CD4-positive, alpha-beta T cell (primary cell): ENCODE measurements at places on chromosomes 11 and 22.

- DNase-seq: no peak
These were observed 85.0 kb upstream of the CLPB start for GRCh38 chr11:72519220-72519881.

GRCh38 chr22:49724030-49724892 lies 103.4 kb downstream of the BRD1 start:
- peak; percentile 54 for DNase-seq

GRCh38 chr22:45638834-45639746 lies 32.5 kb upstream of the ATXN10 start:
- no peak for DNase-seq

- no peak for DNase-seq
These were observed 46.8 kb upstream of the LRRC32 start for GRCh38 chr11:76717369-76717768.

DNA sequence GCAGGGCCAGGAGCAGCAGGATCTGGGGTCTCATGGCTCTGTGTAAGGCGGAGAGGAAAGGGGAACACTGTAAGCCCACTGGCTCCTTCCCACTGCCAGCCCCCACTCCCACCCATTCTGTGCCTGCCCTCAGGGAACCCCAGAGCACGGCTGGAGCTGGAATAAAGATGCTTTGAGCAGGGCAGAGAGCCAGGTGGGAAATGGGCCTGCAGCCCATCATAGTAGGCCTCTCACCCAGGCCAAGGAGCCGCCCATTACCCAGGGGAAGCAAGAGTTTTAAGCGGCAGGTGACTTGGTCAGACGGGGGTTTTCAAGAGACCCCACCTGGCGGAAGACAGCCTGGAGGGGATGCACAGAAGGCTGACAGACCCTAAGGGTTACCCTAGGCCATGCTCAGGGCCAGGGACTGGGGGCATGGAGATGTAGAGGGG lies 4.6 kb downstream of the LRRC32 start:
- no peak for DNase-seq

DNA sequence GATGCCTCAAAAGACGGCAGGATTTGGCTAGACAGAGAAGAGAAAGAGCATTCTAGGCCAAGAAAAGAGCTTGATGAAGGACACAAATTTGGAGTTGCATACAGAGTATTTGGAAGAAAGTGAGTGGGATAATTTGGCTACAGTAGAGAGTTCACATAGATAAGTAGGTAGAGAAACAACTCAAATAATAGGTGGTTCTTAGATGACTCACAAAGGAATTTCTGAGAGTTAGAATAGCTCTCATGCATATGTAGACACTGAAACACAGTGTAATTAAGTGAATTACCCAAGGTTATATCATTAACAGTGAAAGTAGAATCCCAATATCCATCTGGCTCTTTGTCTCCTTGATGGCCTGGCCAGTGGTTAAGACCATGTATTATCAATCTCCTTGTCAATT lies 228.6 kb upstream of the DDI1 start:
- DNase-seq: no peak

- no peak for DNase-seq
These were observed 118.8 kb downstream of the RRAS2 start for GRCh38 chr11:14240221-14240620.

- no peak for DNase-seq
These were observed 1.3 kb upstream of the INSC start for GRCh38 chr11:15113381-15113780.

DNA sequence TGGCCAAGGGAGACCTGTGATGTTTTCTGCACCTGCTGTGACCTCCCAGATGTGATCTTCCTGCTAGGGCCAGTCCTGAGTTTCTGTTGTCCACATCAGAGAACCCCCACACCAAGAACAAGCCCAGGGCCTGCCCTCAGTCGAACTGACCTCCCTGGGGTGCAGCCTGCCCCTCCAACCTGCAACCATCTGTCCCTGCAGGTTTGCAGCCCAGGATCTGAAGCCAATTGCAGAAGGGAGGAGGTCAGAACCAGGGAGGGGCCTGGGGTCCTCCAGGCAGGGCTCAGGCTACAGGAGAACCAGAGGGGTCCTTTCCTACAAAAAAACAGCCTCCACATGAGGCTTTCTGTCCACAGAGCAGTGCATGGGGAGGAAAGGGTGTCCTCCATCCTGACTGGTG lies 807 bp downstream of the TRIM3 start:
- no peak for DNase-seq

DNA sequence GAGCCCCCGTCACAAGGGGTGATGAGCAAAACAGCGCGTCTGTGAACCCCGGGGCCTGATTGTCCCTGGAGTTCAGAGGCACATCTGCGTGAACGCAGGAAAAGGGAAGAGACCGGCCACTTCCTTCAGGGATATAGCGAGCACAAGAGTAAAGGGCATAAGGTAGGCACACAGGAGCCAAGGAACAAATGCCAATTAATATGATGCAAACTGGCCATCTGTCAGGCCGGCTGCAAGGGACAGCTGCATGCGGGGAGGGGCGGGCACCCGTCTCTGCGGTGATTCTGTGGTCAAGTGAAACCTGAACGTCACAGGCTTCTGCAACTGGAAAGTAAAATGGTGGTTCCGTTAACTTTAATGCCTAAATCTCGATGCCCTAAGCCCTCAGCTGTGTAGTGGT lies 64.7 kb downstream of the TRIM29 start:
- DNase-seq: no peak

DNA sequence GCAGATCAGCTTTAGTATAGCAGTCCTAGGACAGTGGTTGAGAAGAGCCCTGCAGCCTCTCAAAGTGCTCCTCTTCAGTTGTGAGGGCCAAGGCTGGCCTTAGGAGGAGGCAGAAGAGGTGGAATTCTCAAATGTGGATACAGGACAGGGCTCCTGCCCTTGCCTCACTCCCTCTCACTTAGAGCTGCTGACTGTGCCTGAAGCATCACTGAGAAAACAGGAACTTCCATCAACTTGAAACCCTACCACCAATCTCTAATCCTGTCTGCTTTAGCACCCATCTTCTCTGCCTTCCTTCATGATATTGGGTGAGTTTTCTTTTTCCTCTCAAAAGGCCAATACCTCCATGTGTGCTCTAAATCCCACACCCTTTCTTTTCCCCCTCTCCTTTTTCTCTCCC lies 14.4 kb upstream of the UCP3 start:
- no peak for DNase-seq

- no peak for DNase-seq
These were observed 8.9 kb downstream of the USP47 start for GRCh38 chr11:11850668-11851067.

- DNase-seq: no peak
These were observed 70.6 kb downstream of the PHF21A start for GRCh38 chr11:46050662-46051061.

GRCh38 chr11:4211991-4212390 lies 117.4 kb downstream of the RRM1 start:
- DNase-seq: no peak
